ENCODE measurements at places on chromosomes 13 and 19.

DNA sequence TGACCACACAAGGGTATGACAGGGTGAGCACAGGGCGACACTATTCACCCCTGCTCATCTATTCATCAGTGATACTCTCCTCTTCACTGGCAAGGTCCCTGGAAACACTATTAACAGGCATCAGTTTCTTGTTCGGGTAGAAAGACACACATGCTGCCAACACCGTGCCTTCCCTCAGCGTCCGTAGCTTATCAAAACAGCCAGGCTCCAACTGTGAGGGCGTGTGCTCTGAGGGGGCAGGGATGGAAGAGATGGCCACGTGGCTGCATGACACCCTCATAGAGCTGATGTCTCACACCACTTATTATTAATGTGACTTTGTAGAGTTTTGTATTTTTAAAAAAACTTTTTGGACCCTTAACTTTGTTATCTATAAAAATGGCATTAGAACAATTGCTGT, 160.3 kb downstream of the ITGBL1 start:
- DNase-seq: no peak

DNA sequence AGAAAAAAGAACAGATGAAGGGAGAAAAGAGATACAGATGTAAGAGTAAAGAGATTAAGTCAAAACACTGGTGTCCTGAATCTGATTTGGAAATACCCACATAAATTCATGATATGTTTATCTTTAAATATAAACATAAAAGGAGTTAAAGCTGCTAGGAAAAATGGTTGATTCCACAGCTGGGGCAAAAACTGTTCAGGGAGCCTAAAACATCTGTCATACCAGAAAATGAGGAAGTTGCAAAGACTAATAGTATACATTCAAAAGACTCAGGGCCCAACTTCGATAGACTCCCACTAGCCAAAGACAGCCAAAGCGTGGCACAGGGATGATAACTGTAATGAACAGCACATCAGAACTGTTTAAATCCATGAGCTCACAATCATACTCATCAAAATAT, 62.0 kb downstream of the ABCC4 start:
- DNase-seq: no peak

DNA sequence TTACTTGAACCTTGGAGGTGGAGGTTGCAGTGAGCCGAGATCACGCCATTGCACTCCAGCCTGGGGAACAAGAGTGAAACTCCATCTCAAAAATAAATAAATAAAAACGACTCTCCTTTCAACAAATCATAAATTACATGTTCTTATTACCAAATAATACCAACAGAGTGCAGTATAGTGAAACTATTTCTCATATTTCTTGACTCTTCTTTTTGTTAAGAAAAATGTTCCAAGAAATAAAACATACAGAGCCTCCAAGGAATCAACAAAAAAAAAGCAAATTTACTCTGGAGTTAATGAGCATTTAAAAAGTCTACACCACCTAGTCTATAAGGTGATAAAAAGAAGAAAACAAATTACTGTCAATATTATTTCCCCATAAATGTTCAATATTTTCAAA, 188.8 kb downstream of the KLF12 start:
- no peak for DNase-seq

DNA sequence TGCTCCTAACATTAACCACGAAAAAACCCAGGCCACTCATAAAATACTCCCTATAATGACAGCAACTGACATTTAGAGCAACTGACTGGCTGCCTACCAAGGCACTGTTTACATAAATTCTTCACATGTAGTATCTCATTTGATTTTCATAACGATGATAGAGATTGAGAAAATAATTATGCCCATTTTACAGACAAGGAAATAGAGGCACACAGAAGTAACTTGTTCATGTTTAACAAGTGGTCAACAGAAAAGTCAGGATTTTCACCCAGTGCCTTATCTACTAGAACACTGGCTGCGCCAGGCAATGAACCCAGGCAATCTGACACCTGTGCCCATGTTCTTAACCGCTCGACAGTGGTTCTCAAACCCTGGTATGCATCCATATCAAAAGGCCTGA, 6.3 kb downstream of the ZNF45 start:
- DNase-seq: no peak

GRCh38 chr19:10625762-10626138, 397 bp downstream of the SLC44A2 start:
- DNase-seq: no peak

- DNase-seq: no peak
Measured at GRCh38 chr13:112771139-112771876, 81.5 kb downstream of the ATP11A start.

- DNase-seq: no peak
Measured at GRCh38 chr19:2887391-2887914, 13.3 kb upstream of the ZNF57 start.

DNA sequence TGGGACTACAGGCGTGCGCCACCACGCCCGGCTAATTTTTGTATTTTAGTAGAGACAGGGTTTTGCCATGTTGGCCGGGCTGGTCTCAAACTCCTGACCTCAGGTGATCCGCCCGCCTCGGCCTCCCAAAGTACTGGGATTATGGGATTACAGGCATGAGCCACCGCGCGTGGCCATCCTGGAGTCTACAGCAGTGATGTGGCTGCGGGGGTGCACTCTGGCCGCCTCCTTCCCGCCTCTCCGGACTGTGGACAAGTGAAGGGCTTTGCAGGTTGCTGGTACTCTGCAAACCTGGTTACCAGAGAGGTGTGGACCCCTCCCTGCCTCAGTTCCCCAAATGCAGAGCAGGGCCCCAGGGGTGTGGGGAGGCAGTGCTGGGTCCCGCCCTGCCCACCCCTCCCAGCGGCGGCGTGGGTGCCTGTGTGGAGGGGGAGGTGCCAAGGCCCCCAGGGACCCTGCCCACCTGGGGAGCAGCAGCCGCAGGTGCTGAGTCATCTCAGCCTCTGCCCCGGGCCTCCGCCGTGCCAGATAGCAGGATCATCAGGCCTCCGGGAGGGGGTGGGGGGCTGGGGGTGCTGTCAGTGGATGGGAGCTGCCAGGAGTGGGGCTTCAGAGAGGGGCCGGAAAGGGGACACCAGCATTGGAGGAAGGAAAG, 23.1 kb downstream of the ARID3A start:
- DNase-seq: no peak

GRCh38 chr19:50432221-50433028, at the start of gene MYBPC2:
MYBPC2 (plus strand) TSS chr19:50432892; CDS start chr19:50432954, 62 bp downstream.
- no peak for DNase-seq

DNA sequence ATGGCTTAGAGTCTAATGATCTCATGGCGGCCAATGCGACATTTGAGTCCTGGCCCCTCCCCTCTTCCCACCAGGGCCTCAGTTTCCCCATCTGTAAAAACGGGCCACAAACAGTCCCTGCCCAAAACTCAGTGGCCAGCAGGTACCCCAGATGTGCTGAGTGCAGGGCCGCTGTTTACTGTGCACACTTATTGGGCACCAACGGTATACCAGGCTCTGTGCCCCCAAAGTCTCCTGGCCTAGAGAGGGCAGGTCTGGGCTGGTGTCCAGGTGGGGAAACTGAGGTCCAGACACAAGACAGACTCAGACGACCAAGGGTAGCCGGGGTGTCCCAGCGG, 23.6 kb upstream of the WDR18 start:
- no peak for DNase-seq

GRCh38 chr13:45615501-45616101, at the start of gene ERICH6B:
ERICH6B (minus strand) TSS chr13:45615739; CDS start chr13:45597005, 18,734 bp downstream.
- no peak for DNase-seq

DNA sequence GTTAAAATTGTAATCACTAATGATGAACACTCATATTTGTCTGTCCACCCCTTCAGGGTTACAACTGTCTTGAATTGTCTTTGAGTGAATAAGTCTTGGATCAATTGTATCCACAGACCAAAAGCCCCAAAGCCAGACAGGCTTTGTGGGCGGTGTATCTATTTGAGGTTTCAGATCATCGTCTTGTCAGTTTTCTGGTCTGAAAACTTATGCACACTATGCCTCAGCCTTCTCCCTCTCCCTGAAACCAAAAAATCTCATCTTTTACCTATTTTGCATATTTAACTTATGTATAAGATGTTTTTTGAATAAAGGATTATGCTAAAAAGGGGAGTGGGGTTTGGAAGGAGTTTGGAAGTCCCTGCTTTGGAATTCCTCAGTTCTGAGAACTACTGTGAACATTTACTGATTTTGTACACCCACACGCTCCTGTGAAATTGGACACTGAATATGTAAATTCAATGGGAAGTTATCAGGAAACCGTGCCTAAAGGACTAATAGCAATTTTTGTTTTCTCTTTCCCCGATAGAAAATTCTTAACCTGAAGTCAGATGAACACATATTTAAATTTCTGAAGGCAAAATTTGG, 52.1 kb downstream of the DPY19L3 start:
- no peak for DNase-seq

DNA sequence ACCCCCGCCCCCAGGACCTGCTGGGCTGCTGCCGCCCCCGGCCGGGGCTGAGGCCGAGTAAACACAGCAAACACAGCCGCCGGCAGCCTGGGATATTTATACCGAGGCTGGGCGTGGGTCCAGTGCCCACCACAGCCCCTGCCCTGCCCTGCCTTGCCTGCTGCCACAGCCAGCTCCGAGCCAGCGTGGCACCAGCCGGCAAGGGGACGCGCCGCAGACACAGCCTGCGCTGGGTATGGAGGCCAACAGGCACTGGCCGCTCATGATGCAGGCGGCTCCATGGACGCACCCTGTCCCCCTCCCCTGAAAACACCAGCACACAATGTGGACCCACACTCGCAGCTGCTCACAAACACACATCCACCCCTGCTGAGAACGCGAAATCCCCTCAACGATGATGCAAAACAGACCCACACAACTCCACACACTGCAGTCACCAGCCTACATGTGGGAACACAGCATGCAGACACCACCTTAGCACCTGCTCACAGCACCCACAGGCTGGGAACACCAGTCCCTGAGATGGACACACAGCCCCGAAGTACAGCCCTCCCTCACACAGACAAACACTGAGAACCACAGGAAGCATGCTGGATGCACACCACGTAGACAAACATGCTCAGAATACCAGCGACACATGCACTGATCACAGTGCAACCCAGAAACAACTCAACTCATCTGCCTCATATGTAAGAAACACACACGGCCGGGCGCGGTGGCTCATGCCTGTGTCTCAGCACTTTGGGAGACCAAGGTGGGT, 16.2 kb downstream of the CCDC97 start:
- no peak for DNase-seq

DNA sequence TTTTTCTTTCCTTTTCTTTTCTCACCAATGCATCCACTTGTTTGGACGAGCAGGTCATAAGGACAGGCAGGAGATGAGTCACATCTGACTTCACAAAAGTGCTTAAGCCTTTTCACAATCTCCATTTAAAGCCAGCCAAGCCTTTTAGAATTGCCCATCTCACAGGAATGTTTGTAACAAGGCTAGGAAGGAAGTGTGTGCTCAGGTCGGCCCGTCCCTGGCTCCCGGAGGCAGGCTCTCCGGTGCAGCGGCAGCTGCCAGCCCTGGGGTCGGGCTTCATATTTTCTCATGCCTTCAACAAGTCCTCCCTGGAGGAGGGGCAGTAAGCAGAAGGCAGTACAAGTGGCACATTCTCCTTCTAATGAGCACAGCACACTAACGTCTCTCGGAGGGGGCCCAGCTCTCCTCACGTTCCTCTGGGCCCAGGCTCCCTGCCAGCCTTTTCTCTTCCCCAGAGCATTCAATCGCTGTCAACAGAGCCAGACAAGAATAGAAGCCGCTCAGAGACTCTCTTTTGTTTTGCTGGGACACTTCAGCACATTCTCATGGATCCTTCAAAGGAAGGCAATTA, 180.5 kb downstream of the COL4A1 start:
- no peak for DNase-seq

DNA sequence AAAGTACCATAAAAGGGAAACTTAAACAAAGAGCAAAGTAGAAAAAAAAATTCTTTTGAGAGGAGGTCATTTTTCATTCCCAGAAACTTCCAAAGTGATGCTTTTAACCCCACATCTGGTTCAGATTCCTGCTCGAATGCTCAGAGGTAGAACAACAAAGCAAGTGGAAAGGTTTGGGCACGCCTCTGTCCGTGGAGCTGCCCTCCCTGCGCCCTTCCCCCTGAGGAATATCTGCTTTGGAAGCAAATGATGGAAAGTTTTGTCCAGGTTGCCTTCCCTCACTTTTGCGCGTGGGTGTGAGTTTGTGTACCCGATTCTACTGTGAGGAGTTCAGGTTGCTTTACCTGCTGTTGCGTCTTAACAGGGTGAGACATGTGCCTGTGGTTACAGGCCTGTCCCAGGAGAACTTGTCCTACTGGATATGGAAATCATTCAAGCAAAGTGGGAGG, 110.2 kb downstream of the KLF5 start:
- DNase-seq: no peak

- no peak for DNase-seq
Measured at GRCh38 chr13:106918557-106918860, 350.6 kb upstream of the ARGLU1 start.

DNA sequence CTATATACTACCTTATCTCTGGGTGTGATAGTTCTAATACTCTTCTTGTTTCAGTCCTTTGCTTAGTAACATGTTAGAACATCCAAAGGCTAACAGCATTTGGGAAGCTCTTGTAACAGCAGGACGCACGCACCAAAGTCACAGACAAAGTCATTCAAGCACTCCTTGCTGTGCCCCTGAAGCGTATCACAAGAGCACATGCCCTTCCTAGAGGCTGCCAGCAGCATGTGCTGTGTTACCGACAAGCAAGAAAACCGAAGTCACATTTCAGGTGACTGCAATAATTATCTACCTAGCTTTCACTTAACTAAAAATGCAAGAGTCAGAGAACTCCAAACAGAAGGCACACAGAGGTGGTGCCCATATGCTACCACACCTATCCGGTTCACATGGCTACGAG, 194.1 kb downstream of the KLF12 start:
- DNase-seq: no peak

- no peak for DNase-seq
Measured at GRCh38 chr19:29418201-29418600, 107.6 kb upstream of the VSTM2B start.

- no peak for DNase-seq
Measured at GRCh38 chr13:98751861-98752466, 508 bp downstream of the SLC15A1 start.

- DNase-seq: no peak
Measured at GRCh38 chr13:88857256-88857655, 1186.1 kb downstream of the SLITRK5 start.

GRCh38 chr13:21868823-21869222, 197.9 kb downstream of the FGF9 start:
- DNase-seq: no peak

DNA sequence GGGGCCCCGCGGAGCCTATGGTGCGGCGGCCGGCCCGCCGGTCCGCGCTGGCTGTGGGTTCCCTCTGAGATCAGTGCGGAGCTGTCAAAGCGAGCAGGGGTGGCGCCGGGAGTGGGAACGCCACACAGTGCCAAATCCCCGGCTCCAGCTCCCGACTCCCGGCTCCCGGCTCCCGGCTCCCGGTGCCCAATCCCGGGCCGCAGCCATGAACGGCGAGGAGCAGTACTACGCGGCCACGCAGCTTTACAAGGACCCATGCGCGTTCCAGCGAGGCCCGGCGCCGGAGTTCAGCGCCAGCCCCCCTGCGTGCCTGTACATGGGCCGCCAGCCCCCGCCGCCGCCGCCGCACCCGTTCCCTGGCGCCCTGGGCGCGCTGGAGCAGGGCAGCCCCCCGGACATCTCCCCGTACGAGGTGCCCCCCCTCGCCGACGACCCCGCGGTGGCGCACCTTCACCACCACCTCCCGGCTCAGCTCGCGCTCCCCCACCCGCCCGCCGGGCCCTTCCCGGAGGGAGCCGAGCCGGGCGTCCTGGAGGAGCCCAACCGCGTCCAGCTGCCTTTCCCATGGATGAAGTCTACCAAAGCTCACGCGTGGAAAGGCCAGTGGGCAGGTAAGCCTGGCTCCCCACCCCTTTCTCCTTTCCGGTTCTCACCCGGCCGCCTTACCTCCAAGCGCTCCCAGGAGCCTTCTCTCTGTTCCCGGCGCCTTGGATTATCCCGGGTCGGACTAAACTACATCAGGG, at the start of gene PDX1:
TSS of gene PDX1 (plus strand) at position 67 of the 743 bp plus-strand sequence. CDS start at position 206, 139 bp downstream.
- DNase-seq: no peak

- DNase-seq: no peak
Measured at GRCh38 chr13:84431646-84432045, 549.4 kb upstream of the SLITRK1 start.

Data from T-helper 1 cell (primary cell).